ENCODE measurements at places on chromosomes 12 and 14. TPM values are rescaled to one million over a fixed set of nuclear protein-coding genes. Genes with fewer than 3 reads are reported as not detected.

DNA sequence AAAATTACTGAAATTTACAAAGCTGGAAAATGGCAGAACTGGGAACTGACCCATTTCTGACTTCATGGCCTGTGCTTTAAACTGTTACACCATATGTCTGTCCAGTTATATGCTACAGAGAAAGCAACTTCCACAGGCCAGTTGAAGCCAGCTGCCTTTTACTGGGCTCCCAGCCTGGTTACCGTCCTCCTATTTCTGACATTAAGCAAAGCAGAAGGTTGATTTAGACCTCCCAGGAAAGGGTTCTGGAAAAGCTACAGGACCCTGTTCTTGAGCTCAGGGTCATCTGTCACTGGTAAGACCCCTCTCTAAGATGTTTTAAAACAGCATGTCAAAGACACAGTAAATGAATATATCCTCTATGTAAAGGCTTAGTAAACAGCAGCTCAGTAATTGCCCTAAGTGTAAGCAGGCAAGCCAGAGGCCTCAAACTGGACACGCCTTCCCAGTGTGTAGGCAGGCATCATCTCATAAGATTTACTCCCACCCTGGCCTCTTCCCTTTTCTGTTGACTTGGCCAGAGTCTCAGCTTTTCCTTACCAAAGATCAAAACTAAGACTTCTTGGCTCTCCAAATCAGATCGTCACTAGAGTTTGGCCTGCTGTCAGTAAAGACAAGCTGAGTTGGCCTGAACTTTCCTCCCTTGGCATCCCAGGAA is 55.4 kb upstream of the RNU6-8 start:
- H3K4me1 ChIP-seq = peaks cover 21% of the 10 kb centered on the region
- H3K27ac ChIP-seq = no peak overlapping the region
- H3K4me3 ChIP-seq = no peak overlapping the region
- H3K36me3 ChIP-seq = no peaks in the 10 kb centered on the region

DNA sequence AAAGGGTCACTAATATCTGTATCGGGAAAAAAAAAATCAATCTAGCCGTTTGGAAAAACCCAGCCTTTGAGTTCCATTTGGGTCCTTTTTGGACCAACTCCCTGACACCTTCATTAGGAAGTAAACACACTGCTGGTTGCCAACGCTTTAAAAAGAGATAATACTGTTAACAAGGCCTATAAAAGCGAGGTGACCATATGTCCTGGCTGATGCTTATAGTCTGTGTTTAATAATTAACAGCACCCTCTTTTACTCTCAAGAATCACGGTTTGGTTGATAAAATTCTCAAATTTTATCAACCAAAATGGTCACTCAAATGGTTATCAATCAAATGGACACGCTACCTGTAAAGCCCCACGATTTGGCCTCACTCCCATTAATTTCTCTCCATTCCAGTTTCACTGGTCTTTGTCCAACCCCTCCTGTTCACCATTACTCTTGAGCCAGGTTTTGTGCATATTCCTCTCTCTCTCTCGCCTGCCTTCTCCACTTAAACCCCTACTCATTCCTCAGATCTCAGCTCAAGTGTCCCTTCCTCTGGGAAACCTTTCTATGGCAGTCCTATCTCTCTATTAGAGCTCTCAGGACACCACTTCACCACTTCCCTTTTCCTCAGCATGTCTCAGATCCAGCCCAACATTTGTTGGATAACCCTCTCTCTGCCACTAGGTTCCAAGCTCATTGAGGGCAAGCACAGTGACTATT is 9.5 kb downstream of the BTG1 start:
- peaks cover 71% of the 10 kb centered on the region for H3K4me1 ChIP-seq
- peaks cover 85% of the 10 kb centered on the region for H3K36me3 ChIP-seq
- no peaks in the 10 kb centered on the region for H3K27me3 ChIP-seq
- H3K27ac ChIP-seq = peak overlapping the region; percentile 99

DNA sequence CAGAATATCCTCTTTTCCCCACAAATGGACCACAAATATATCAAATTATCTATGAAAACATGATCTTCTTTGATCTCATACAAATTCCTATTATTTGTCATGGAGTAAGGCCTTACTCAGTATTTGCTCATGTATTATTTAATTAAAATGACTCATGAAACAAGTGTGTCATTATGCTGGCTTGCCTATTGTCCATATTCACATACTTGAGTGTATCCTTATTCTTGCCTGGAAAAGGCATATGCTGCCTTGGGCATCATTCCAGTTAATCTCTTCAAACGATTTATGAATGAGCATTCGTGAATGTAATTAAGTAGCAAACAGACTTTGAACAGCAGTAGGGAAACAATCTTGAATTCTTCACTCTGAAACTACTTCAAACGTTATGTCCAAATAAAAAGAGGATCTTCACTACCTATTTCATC is 22.6 kb upstream of the SNRPF start:
- no peaks in the 10 kb centered on the region for H3K36me3 ChIP-seq
- H3K27ac ChIP-seq = no peak overlapping the region
- H3K4me3 ChIP-seq = peak overlapping the region; percentile 13
- H3K4me1 ChIP-seq = peaks cover 24% of the 10 kb centered on the region
- peaks cover 18% of the 10 kb centered on the region for H3K27me3 ChIP-seq
- no peak for DNase-seq

- no peak overlapping the region for H3K4me3 ChIP-seq
- H3K27ac ChIP-seq = no peak overlapping the region
- no peak for DNase-seq
- H3K36me3 ChIP-seq = no peaks in the 10 kb centered on the region
Observed at GRCh38 chr14:25430808-25431207, 380.9 kb upstream of the STXBP6 start.

DNA sequence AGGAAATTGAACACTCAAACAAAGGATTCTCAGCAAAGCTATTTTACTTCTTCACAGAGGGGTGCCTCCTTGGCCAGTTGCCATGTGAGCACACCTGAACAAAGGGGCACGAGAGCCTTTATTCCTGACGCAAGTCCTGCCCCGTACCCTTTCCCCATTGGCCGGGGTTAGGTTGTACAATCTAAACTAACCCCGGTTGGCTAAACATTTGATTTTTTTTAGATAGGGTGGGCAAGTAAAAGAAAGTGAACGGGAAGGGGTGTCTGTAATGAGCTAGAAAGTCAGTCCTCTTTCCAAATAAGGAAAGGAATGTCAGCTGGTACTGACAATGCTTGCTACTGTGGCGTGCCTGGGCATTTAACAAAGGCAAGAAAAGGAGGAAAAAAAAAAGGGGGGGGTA is 135.5 kb upstream of the CDKN3 start:
- peaks cover 13% of the 10 kb centered on the region for H3K27me3 ChIP-seq
- H3K36me3 ChIP-seq = no peaks in the 10 kb centered on the region
- no peak for DNase-seq
- no peak overlapping the region for H3K4me3 ChIP-seq

Gene RPAP3
- total RNA-seq = 33.5 TPM

Data from Calu3 (cell line).